Naive thymus-derived CD4-positive, alpha-beta T cell (primary cell): ENCODE measurements at places on chromosomes 7 and 10. TPM values are rescaled to one million over a fixed set of nuclear protein-coding genes. Genes with fewer than 3 reads are reported as not detected.

DYNC1I1 gene
- total RNA-seq = 0.61 TPM

GARIN1A gene
- 1.8 TPM for total RNA-seq

ASL gene
- total RNA-seq = 11.3 TPM

CH25H gene
- not detected for total RNA-seq

GDF10 gene
- total RNA-seq = 1.3 TPM

GTF2IRD1 gene
- total RNA-seq = 2.7 TPM

LAMB1 gene
- not detected for total RNA-seq

MYO3A gene
- not detected for total RNA-seq

ATG9B gene
- 20.9 TPM for total RNA-seq

C10orf67 gene
- not detected for total RNA-seq

CNPY1 gene
- total RNA-seq = not detected

WNT2 gene
- total RNA-seq = not detected in 2 replicates

ELMO1 gene
- total RNA-seq = 138 TPM

HILPDA gene
- 2.5 TPM for total RNA-seq

TUBAL3 gene
- total RNA-seq = not detected

GPRIN2 gene
- total RNA-seq = not detected

PCLO gene
- total RNA-seq = under 0.01 and 0.43 TPM in 2 replicates

TSPAN12 gene
- not detected for total RNA-seq

NYAP1 gene
- total RNA-seq = 0.64 TPM

SPDYE5 gene
- 0.57 TPM for total RNA-seq
